Vagina (tissue), 2 donors: ENCODE measurements at places on chromosomes 5 and 9. TPM values are rescaled to one million over a fixed set of nuclear protein-coding genes. Genes with fewer than 3 reads are reported as not detected.

Gene PCDHGA8
- 6.4 TPM for total RNA-seq

Gene CDX1
- not detected for total RNA-seq

Gene CNTNAP3B
- 34.1 TPM for total RNA-seq

Gene ACTBL2
- not detected for total RNA-seq

Gene LVRN
- 1.7 TPM for total RNA-seq

Gene CCL19
- 3.7 TPM for total RNA-seq

Gene HRH2
- 0.98 TPM for total RNA-seq

Gene DRD1
- not detected for total RNA-seq

Gene ENC1
- 7.1 TPM for total RNA-seq

Gene ARID3C
- not detected for total RNA-seq

Gene MYORG
- total RNA-seq, result 4.4 TPM

- DNase-seq, result no peak
Measured at GRCh38 chr5:81232464-81233079, 550 bp upstream of the CKMT2 start.

DNA sequence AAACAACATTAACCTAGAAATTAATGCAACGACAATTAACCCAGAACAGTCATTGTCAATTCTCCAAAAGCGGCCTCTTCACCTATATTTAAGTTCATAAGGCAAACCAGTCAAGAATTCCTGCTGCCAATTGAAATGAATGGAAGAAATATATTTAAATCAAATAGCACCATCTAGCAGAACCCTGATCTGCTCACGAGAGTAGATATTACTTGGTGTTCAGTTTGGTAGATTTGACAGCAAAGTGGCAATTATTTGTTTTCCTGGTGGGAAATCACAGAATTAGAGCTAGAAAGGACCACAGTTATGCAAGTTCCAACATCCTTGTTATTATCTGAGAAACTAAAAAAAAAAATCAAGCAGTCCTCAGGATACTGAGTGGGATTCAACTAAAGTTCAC, 2.3 kb downstream of the SSBP2 start:
- DNase-seq, result no peak

- no peak for DNase-seq
Measured at GRCh38 chr5:10111571-10111970, 138.1 kb downstream of the ATPSCKMT start.

DNA sequence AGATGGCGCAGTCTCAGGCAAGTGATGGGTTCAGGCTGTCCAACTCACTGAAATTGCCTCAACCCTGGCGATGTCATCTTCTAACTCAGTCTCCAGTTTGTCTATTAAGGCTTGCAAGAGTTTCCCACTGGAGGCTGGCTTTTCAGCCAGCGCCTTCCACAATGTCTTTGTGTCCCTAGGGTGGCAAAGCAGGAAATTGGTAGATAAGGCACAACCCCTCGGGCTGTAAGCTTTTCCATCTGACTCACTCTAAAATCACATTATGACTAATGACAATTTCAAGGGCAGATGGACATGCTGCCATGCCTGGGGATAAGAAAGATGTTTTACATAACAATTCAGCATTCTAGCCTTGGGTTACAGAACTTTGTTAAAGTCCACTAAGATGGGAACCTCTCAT, 61.9 kb downstream of the MROH2B start:
- DNase-seq, result no peak

DNA sequence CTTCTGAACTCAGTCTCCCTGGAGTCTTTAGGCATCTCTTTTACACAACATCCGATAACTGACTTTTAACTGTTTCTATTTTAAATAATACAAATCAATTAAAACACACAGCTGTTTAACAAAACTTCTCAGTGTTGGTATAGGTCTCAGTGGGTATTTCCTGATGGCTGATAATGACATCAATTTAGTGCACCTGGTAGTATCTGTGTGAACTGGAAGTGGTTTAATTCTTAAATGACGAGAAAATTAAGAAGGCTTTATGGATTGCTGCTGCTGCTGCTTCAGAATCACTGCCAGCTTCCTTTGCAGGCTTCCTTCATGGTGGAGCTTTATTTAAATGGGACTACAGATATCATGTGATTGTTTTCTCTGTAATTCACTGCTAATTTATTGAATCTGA, 92.3 kb downstream of the RPS23 start:
- DNase-seq, result no peak

DNA sequence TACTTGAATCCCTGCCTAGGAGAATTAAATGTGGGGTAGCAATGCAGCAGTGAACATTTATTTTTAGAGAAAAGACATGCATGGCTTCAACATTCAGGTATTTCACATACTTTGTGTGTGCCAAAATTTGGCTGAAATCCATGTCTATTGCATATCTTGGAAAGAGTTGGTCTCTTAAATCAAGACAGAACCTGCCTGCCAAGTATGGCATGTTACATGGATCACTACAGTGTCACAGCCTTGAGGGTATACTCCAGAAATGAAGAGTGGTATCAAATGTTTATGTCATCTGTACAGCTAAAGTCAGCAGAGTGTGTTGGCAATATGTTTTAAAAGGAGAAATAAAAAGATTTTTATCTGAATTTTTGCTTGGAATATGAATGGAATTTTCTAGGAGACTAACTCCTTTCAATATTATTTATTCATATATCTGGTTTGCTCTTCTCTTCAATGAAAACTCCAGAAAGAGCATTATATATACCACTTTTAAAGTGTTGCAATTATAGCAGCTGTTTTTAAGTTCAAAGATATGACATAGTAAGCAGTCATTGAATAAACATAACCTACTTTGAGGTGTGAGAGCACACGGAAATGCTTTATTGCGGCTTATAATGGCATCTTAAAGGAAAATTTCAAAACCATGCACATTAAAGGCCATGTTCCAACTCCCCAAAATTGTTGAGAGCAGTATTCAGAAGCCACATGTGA, 95.4 kb upstream of the MINAR2 start:
- no peak for DNase-seq

- no peak for DNase-seq
Measured at GRCh38 chr9:124210697-124211096, 47.1 kb upstream of the NEK6 start.

GRCh38 chr5:134574521-134574920, 49.1 kb downstream of the JADE2 start:
- no peak for DNase-seq

GRCh38 chr9:134778156-134778555, 102.5 kb upstream of the FCN2 start:
- DNase-seq, result no peak

DNA sequence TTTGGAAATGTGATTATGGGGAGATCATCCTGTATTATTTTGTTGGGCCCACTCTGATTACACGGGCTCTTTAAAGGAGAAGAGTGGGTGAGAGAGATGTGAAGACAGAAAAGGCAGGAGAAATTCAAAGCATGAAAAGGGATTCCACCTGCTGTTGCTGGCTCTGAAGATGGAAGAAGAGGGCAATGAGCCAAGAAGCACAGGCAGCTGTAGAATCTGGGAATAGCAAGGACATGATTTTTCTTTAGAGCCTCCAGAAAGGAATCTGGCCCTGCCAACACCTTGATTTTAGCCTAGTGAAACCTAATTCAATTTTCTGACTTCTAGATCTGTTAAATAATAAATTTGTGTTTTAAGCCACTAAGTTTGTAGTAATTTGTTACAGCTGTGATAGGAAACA, 11.3 kb downstream of the C9 start:
- no peak for DNase-seq

DNA sequence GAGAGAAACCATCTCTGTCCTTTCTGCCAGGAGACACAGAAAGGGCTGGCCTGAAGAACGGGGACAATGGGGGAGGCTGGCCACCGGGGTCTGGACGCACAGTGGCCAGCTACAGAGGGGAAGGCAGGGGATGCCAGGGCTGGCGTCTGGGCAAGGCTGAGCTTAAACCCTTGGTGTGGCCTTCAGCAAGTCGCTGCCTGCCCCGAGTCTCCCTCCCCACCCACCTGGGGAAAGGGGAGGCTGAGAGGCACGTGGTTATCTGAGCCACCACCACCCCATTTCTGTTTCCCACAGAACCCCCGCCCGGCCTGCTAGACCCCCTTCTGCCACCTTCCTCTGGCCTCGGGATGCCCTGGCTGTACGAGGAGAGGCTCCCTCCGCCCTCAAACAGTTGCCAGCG, 115.3 kb downstream of the VAV2 start:
- no peak for DNase-seq

- DNase-seq, result no peak
Measured at GRCh38 chr9:126985870-126986498, 71.4 kb downstream of the RALGPS1 start.

- DNase-seq, result no peak
Measured at GRCh38 chr9:112120439-112120925, 54.6 kb downstream of the SUSD1 start.

- DNase-seq, result no peak
Measured at GRCh38 chr9:129561594-129562281, 59.2 kb downstream of the C9orf50 start.

GRCh38 chr5:133830281-133830680, 138.1 kb downstream of the C5orf15 start:
- DNase-seq, result no peak

- DNase-seq, result no peak
Measured at GRCh38 chr5:134545070-134545868, 19.8 kb downstream of the JADE2 start.

DNA sequence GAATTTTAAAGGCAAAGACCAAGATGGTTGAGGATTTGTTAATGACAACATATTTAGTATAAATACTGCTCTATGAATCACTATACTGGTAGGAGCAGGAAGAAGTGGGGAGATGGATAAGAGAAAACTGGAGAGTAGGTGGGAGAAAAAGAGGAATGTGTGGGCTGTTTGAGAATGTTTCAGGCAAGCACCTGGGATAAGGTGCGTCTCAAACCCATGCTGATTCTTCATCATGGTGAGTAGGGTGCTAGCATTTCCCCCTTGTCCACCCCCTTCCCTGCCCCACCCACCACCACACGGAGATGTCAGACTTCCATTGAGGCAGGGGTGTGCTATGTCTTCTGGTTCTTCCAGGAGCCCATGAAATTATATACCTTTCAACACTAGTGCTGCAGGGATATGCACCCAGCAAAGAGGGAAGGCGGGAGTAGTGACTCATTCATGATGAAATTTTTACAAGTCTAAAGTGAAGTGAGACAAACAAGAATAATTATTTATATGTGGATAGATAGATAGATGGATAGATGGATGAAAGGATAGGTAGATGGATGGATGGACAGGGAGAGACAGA, 54.3 kb downstream of the MTX3 start:
- DNase-seq, result peak; percentile 54

- no peak for DNase-seq
Measured at GRCh38 chr5:141515141-141515540, 26.3 kb downstream of the PCDHGC5 start.

- DNase-seq, result no peak
Measured at GRCh38 chr5:173807181-173807655, 80.9 kb upstream of the CPEB4 start.

DNA sequence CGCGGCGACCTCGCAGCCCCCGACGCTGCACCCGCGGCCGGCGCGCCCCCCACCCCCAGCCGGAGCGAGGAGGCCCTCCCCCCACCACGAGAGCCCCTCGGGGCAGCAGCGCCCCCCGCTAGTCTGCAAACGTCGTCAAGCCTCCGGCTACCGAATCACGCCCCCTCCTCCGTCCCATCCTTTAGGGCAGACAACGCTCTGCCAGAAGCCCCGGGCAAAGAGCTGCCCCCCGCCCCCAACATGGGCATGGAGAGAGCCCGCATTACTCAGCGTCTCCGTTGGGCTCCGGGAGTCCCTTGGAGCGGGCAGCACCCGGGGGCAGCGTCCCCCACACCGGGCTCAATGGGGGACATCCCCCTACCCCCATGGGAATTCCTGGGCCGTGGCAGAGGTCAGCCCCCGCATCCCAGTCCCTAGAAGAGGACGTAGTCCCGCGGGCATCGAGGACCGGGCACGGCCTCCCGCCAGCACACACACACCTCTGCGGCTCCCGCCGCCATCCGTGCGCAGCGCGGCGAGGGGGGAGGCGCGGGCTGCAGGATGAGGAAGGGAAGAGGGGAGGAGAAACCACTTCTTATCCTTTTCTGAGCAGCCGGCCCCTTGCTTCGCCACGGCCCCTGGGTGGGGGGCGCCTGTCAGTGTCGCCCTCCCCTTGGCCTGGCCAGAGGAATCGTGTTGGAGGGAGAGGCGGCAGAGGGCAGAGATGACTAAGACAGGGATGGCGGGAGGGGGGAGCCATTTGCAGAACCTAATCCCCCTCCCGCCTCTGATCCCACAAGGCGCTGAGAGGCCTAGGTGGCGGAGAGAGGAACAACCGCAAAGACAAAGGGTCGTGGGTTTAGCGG, 750 bp downstream of the DNM1 start:
- no peak for DNase-seq

- DNase-seq, result no peak
Measured at GRCh38 chr5:145777445-145778063, 57.6 kb downstream of the PRELID2 start.

- no peak for DNase-seq
Measured at GRCh38 chr5:169300468-169301385, at the start of gene SLIT3. SLIT3 (minus strand) TSS chr5:169301139; CDS start chr5:169300709, 430 bp downstream.

- no peak for DNase-seq
Measured at GRCh38 chr9:21711504-21711903, 90.9 kb upstream of the MTAP start.

DNA sequence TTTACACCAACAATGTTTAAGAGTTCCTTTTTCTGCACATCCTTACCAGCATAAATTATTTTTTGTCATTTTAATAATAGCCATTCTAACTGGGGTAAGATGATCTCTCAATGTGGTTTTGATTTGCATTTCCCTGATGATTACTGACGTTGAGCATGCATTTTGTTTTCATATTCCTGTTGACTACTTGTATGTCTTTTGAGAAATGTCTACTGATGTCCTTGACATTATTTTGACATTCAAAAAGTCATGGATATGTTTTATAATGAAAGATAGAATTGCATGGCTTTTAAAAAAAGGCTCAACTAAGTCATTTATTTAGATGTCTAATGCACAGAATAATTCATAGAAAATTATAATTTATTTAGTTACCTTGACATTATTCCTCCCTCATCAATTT, 381.6 kb upstream of the C9orf72 start:
- no peak for DNase-seq

DNA sequence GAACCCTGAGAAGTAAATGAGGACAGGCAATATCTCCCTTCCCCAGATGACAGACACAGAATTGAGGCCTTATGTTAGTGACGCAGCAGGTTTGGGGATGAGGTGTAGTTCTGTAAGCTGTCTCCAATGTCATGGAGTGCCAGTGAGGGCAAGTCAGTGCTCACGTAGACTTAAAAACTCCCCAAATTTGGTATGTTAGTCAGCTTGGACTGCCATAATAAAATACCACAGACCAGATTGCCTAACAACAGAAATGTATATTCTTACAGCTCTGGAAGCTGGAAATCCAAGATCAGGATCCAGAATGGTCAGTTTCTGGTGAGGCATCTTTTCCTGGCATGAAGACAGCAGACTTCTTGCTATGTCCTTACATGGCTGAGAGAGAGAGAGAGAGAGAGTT, 14.9 kb downstream of the FOXI1 start:
- peak; percentile 37 for DNase-seq
